ENCODE measurements at places on chromosomes 2 and 18.

DNA sequence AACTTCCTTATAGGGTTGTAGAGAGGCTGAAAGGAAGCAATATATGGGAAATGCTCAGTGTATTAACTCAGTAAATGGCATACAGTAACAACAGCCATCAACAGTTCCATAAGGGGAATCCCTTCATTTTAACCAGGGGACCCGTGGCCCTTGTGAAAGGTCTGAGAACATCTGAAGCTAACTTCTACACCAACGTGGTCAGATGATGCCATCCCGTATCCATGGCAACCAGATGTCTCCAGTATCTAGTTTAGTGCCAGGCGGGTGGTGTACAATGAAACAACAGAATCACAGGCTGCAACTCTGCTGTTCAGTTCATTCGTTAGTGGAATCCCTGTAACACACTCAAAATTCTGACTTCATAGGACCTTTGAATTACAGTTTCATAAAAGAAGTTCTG is 162.3 kb downstream of the TGIF1 start:
- DNase-seq: no peak

- DNase-seq: no peak
Observed at GRCh38 chr2:28647682-28648081, 103.9 kb upstream of the PPP1CB start.

GRCh38 chr2:112884869-112885505 is 26.0 kb upstream of the IL37 start:
- no peak for DNase-seq

- DNase-seq: no peak
Observed at GRCh38 chr2:179538406-179539123, 273.9 kb upstream of the SESTD1 start.

- DNase-seq: no peak
Observed at GRCh38 chr2:26670171-26670570, 22.4 kb upstream of the KCNK3 start.

All from cortex of kidney (tissue), 1 donor.